ENCODE measurements at places on chromosomes 7 and 10.

GRCh38 chr10:23980094-23980493 is 228.8 kb upstream of the KIAA1217 start:
- DNase-seq: no peak

GRCh38 chr7:27965650-27966049 is 214.9 kb downstream of the JAZF1 start:
- DNase-seq: no peak

DNA sequence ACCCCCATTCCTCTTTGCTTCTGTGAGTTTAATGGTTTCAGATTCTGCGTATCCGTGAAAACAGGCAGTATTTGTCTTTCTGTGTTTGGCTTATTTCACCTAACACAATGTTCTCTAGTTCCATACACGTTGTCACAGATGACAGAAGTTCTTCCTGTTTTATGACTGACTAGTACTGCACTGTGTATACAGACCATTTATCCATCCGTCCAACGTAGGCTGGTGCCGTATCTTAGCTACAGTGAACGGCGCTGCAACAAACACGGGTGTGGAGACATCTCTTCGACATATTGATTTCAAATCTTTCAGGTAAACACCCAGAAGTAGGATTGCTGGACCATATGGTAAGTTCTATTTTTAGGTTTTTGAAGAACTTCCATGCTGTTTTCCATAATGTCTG is 181.7 kb downstream of the PARD3 start:
- no peak for DNase-seq

GRCh38 chr7:23967949-23968599 is 258.1 kb downstream of the STK31 start:
- DNase-seq: no peak

DNA sequence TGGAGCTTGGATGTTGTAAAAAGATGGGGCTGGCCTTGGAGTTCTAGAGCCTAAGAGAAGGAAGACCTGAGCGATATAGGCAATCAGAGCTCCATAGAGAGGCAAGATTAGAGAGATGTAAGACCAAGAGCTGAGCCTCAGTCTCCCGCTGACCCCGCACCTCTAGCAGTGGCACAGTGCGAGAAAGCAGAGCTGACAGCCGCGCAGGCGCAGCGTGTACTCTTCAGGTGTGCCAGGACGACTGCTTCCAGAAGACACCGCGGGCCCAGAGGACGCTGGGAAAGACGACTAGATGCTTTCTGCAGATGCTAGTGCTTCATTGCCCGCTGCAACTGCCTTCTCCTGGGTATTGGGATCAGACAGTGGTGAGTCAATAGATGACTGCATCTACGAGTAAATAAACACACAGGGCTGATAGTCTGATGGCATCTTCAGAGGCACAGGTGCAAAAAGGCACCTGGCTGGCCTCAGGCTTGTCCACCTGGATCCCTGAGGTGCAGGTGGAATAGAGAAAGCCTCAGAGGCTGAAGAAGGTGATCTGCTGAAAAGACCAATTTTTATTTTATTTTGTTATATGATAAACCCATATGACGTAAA is 38.1 kb upstream of the CCDC6 start:
- no peak for DNase-seq

DNA sequence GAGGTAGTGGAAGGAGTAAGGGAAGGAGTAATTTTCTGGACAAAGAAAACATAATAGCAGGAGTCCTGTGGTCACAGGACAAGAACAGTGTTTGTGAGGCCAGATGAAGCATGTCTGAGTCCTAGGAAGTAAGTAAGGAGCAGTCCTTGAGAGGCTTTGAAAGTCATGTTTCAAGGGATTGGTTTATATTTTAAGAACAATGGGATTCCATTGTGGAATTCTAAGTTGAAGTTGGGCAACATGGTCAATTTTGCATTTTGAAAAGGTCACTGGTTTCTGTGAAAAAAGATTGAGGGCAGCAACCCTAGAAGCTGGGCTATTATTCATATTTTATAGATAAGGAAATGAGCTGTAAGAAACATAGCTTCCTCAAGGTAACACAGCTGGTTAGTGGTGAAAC is 10.8 kb upstream of the SLC25A28 start:
- DNase-seq: no peak

DNA sequence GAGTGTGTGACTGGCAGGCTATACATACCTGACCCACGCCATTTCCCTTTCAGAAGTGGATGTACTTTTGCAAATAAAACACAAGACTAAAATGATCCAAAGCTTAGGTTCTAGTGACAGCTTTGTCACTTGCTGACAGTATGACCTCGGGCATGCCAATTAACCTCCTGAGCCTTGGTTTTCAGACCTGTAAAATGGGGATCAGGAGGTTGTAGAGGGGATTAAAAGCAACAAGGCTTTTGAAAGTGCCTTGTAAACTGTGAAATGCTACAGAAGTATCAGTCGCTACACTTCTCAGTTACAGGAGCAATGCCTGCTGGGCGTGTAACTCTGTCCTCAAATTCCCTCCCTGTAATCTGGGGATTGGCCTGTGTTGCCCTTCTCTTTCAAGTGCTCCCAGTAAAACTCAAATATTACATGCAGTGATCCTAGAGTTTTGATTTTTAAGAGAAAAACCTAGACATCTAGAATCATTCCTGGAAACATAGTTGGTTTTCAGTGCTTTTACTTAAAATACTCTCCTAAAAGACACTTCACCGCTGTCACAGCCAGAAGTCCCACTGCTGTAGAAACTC is 8.8 kb upstream of the GRB10 start:
- DNase-seq: no peak

DNA sequence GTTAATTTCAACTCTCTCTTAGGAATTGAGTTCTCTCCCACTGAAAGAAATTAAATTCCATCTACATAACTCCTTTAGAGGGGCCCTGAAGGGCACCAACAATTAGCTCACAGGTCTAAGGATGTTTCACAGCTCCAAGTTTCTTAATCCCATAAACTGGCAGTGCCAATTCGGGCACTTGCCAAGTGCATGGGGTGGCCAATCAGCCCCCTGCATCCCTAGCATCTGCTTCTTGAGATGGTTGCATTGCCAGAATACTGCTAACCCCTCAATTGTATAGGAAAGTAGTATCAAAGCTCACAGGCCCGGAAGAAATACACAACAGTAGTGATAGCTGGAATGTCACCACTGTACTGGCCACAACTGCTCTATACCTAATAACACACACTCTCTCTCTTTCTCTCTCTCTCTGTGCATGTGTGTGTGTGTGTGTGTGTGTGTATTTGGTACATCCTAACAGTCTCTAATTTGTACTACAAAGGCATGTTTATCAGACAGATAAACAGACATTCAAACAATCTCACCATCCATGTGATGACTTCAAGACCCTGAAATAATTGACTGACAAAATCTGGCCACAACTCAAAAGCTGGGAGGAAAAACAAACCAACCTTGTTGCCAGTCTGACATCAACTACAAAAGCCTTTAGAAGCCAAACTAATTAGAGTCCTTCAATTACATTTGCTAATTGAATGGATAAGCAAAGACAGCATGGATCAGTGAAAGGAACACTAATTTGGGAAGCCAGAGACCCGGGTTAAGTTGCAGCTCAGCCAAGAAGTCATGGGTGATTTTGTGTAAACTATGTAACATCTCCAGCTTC is 27.8 kb downstream of the HIBADH start:
- no peak for DNase-seq

- DNase-seq: no peak
Observed at GRCh38 chr10:93110472-93111146, 36.9 kb downstream of the CYP26A1 start.

- DNase-seq: no peak
Observed at GRCh38 chr10:29243750-29244149, 45.1 kb upstream of the LYZL1 start.

DNA sequence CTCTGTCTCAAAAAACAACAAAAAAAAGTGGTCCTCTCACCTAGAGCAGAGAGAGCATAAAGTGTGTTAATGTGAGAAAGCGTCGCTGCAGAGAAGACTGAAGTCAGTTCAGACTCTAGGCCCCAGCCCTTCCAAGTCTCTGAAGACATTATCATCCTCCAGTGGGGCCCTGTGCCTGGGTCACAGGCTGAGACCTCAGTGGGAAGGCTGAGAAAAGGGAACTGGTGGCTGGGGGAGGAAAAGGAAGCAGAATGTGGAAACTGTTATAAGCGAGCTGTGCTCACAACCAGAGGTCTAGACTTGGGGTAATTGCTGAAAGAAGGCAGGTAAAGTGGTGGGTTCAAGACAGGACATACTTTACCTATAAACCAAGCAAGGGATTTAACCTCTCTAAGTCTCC is 4.9 kb upstream of the RRP12 start:
- no peak for DNase-seq

DNA sequence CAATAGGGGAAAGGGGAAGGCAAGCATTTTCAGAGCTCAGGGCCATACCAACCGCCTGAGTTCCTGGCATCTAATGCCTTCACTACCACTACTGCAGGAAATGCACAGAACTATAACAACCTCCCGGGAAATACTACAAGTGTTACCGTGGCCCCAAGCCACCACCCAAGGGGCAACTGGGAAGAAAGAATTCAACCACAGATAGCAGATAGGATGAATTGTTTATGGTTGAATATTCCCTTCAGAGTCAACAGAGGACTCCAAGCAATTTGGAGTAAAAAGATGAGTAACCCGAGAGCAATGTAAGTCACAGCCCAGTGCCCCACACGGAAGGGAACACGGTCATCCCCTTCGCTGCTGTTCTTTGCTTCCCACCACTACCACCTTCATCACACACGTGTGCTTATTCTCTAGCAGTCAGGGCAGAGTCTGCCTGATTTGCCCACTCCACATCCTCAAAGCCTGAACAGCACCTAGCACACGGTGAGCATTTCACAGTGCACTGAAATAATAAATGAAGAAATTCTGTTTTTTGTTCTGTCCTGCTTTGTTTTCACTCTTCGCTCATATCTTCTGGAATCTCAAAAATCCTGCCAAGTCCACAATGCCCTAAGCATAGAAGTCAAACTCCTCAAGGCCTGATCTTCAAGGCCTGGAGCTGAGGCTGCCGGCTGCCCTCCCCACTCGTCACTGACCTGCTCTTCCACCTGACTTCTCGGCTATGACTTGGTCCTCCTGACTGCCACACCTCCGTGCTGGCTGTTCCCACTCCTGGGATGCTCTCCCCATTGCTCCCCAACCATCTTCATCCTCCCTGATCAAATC is 221.1 kb downstream of the KCNMA1 start:
- no peak for DNase-seq
